ENCODE measurements at places on chromosomes 1 and 21. TPM values are rescaled to one million over a fixed set of nuclear protein-coding genes. Genes with fewer than 3 reads are reported as not detected.

Gene WDR64
- not detected for polyA plus RNA-seq

GRCh38 chr1:45585110-45585426 is 1.2 kb downstream of the NASP start:
- no peaks in the 10 kb centered on the region for H3K36me3 ChIP-seq
- H3K4me3 ChIP-seq = peak overlapping the region; percentile 99
- DNase-seq = no peak
- H3K27me3 ChIP-seq = peaks cover 7% of the 10 kb centered on the region

- H3K4me3 ChIP-seq = no peak overlapping the region
- H3K27me3 ChIP-seq = peaks cover 6% of the 10 kb centered on the region
- no peak overlapping the region for H3K27ac ChIP-seq
- no peak for DNase-seq
- no peaks in the 10 kb centered on the region for H3K4me1 ChIP-seq
- H3K36me3 ChIP-seq = no peaks in the 10 kb centered on the region
Measured at GRCh38 chr21:35414507-35415139, 365.5 kb upstream of the RUNX1 start.

- H3K4me3 ChIP-seq = no peak overlapping the region
- no peaks in the 10 kb centered on the region for H3K27me3 ChIP-seq
Measured at GRCh38 chr1:177424744-177425143, 254.0 kb downstream of the BRINP2 start.

Gene MMP23B
- 12.6 TPM for polyA plus RNA-seq

- H3K27me3 ChIP-seq = no peaks in the 10 kb centered on the region
- no peak overlapping the region for H3K27ac ChIP-seq
- no peak for DNase-seq
- H3K36me3 ChIP-seq = peaks cover 3% of the 10 kb centered on the region
- peaks cover 4% of the 10 kb centered on the region for H3K4me1 ChIP-seq
Measured at GRCh38 chr1:22500471-22500870, 48.8 kb downstream of the ZBTB40 start.

- no peaks in the 10 kb centered on the region for H3K36me3 ChIP-seq
- peaks cover 23% of the 10 kb centered on the region for H3K4me1 ChIP-seq
- no peak overlapping the region for H3K27ac ChIP-seq
Measured at GRCh38 chr1:245155272-245156040, 671 bp downstream of the KIF26B start.

GRCh38 chr1:182974506-182975191 is 21.7 kb upstream of the SHCBP1L start:
- no peaks in the 10 kb centered on the region for H3K4me1 ChIP-seq
- no peak overlapping the region for H3K27ac ChIP-seq
- H3K4me3 ChIP-seq = no peak overlapping the region
- DNase-seq = no peak
- H3K36me3 ChIP-seq = no peaks in the 10 kb centered on the region
- no peaks in the 10 kb centered on the region for H3K27me3 ChIP-seq

All from immature natural killer cell (primary cell).